ENCODE measurements at places on chromosomes 12 and 14.

GRCh38 chr12:124853781-124854636, 9.7 kb downstream of the SCARB1 start:
- peak; percentile 78 for DNase-seq

- DNase-seq: no peak
Measured at GRCh38 chr12:75170640-75171185, 38.9 kb downstream of the KCNC2 start.

- DNase-seq: no peak
Measured at GRCh38 chr12:120909633-120910298, 5.6 kb upstream of the SPPL3 start.

GRCh38 chr14:74838166-74838565, 37.8 kb downstream of the PROX2 start:
- no peak for DNase-seq

DNA sequence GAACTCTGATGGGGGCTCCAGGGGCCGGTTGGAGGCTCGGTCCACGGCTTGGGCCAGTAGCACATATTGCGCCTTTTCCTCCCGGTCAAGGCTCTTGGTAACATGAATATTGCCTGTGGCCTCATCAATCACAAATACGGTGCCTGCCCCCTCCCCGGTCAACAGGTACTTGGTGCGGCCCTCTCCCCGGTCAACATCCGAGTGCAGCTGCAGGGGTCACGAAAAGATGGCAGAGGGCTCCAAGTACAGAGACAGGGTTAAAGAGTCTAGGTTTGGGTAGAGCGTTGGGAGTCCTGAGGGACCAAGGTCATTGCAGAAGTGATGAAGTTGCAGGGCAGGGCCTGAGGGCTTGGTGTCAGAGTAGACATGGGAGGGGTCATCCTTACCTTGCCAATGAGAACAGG, 2.2 kb downstream of the CDH24 start:
- DNase-seq: no peak

- no peak for DNase-seq
Measured at GRCh38 chr12:75259143-75259542, 49.5 kb upstream of the KCNC2 start.

Measured in right lobe of liver (tissue), 6 donors.